ENCODE measurements at places on chromosomes 16 and 17.

GRCh38 chr17:68383443-68384321, 73.6 kb downstream of the WIPI1 start:
- DNase-seq: peak; percentile 92

DNA sequence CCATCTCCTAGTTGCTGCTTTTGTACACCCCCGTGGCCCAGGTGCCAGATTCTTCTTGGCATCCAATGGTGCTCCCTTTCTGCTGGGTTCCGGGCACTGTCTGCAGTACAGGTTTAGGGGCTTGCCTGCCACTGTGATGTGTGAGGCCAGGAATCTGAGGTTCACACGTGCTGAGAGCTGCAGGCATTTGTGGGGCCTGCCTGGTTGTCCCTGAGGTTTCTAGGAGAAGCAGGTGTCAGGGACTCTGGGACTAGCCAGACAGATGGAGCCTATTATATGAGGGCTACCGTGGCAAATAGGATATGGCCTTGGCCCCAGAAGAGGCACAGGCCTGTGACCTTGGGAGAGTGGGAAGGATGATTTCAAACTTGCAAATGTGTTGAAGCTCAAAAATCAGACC, 29.3 kb downstream of the NDEL1 start:
- DNase-seq: no peak

GRCh38 chr16:54112451-54113206, 174.0 kb downstream of the IRX3 start:
- no peak for DNase-seq

GRCh38 chr16:8818504-8819270, 21.0 kb downstream of the PMM2 start:
- no peak for DNase-seq

DNA sequence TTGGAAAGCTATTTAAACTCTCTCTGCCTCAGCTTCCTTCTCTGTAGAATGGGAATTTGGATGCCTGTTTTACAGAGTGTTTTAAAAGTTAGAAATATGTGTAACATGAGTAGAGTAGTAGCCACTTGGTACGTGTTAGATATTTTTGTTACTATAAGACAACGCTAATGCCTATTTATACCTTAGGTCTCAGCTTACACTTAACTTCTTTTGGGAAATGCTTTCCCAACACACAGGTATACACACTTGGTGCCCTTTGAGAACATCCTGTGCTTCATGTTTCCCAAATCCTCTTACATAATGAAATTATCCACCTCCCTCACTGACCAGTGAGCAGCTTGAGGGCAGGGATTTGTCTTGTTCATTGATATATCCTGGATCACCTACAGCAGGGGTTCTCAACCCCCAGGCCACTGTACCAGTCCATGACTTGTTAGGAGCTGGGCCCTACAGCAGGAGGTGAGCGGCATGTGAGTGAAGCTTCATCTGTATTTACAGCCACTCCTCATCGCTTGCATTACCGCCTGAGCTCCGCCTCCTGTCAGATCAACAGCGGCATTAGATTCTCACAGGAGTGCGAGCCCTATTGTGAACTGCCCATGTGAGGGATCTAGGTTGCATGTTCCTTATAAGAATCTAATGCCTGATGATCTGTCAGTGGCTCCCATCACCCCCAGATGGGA, 33.5 kb downstream of the ARSG start:
- DNase-seq: no peak

DNA sequence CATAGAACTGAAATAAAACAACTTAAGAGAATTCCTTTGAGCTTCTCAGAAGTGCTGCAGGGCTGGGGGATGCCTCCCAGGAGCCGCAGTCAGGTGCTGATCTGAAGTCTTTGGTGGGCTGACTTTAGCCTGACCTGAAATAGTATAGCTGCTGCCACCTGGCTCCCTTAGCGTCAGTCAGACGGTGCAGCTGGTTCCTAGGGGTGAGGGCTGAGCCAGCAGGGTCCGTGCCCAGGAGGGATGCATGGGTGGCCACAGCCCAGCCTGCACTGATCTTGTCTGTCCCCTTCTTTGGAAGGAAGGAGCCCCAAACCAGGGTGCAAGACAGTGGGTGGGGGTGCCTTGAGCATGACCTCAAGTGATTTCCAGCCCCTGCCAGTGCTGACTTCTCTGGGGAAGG, 11.5 kb downstream of the MAPT start:
- DNase-seq: no peak

- no peak for DNase-seq
Observed at GRCh38 chr16:75660321-75660720, 12.7 kb downstream of the TERF2IP start.

GRCh38 chr17:42748202-42748907, 3.5 kb upstream of the EZH1 start:
- no peak for DNase-seq

DNA sequence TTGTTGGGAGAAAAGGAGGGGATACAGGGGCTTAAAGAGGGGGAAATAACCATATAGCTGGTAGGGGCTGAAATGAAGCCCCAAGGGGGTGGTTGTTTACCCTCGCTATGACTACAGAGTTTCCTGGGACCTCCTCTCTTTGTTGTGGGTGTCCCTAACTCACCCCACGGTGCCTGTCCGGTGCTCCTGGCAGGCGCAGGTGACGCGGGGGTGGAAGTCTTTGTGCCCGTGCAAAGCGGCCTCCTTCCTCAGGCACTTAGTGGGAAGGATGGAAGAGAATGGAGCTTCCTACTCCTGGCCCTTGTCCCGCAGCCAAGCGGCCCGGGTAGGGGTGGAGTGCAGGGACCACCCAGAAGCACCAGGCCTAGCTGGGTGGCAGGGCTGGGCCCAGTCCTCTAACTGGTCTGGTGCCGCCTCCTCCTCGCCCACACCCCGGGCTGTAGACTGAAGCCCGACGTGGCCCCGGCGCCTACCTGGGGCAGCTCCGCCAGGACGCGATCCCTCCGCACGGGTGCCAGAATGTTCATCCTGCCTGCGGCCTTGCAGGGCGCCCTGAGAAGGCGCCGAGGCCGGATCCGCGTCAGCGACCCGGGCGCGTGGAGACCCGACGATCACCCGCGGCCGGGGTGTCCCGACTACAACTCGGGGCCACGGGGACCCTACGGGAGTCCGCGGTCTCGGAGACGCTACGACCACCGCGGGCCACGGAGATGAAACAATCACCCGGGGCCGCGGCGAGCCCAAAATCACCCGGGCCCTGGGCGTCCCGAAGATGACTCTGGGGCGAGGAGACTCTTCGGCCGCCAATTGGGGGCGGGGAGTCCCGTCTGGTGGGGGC, 709 bp downstream of the RAB34 start:
- DNase-seq: peak; percentile 38

DNA sequence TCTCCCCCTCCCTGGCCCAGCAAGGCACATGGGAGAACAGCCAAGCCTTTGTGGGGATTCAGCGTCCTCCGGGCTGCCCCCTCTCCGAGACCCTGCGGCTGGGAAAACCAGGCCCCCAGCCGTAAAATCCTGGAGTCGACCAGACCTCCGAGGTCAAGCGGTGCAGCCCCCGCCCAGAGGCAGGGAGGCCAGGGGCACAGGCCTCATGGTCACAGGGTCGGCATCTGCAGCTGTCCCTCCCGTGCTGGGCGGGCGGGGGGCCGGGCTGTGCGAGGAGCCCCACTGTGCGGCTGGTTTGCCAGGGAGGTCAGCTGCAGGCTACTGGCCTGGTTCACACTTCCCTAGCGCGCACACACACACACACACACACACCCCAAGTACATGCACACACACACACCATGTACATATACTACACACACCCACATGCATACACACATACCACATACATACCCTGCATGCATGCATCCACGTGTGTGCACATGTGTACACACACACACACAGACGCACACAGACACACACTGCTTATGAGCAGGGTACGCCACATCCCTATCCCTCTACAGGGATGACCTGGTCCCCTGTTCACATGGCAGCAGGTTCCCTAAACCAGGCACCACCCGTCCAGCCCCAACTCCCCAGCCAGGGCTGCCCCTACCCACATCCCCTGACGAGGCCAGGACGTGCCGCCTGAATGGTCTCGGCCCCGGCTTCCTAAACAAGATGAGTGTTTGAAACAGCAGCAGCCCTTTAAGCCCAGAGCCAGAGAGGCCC, 108.9 kb upstream of the CIBAR2 start:
- no peak for DNase-seq

- DNase-seq: peak; percentile 53
Observed at GRCh38 chr17:21353326-21354010, 22.7 kb upstream of the KCNJ12 start.

GRCh38 chr17:76702941-76703637, 7.7 kb downstream of the MXRA7 start:
- peak; percentile 28 for DNase-seq

DNA sequence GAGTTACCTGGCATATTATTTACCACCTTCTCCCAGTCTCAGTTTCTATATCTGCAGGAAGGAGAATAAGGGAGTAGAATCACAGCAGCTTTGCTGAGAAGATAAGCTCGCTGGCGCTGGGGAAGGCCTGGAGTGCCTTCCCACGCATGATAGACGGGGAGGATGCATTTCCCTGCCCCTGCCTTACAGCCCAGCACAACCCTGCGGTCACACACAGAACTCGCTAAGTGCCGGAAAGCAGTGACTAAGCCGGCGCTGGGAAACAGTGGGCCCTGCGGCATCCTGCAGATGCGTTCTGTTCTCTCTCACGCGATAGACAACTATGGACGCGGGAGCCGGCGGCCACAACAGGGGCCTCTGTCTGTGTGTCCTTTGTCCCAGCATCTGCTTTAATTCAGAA, 4.8 kb downstream of the CA5A start:
- DNase-seq: no peak

GRCh38 chr16:25625620-25626019, 66.1 kb upstream of the HS3ST4 start:
- no peak for DNase-seq

DNA sequence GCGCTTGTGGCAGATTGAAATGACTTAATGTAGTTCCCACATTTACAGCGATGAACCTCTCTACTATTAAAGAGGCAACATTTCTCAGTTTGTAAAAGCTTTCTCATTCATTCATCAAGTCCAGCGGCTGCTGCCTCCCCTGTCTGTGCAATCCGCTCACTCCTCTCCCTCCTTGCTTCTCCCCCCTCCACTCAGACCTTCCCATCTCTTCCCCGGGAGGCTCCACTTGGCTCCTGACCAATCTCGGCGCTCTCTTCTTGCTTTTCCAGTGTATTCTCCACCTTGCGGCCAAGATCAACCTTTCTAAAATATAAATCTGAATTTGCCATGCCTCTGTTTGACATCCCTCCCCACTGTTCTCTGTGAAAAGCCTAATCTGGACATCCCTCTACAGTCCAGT, 117.5 kb downstream of the ASIC2 start:
- no peak for DNase-seq
